Cortex of kidney (tissue), 1 donor: ENCODE measurements at places on chromosomes 16 and 17.

GRCh38 chr16:56776562-56776961 is 46.6 kb downstream of the NUP93 start:
- DNase-seq: no peak

DNA sequence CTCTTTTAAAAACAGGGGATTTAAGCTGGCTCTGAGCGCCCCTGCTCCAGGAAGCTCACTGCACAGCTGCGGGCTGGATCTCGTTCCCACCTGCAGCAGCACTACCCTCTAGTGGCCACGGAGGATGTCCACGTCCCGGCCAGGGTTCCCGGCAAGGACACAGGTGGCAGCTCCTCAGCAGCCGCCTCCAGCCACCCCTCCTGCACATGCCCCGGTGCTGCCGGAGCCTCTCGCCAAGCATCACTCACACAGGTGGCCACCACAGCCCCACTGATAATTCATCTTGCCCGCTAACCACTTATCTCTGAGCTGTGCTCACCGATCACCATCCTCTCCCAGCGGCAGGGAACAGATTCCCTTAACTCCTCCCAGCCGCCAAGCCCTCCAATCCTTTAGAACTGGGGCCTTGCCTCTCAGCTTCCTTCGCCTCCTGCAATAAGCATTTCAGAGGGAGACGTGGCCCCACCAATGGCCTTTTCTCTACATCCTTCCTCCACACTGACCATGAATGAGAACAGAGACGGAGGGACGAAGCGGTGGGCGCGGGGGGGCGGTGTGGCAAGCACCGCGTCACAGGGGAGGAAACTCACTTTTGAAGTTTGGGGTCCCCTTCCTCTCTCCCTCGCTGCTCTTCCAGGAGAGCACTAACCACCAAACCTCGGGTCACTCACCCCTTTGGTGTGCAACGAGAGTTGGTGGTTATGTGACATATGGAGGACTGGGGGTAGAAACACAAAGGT is 222.1 kb downstream of the RBFOX3 start:
- no peak for DNase-seq

GRCh38 chr16:53502331-53503269 is at the start of gene AKTIP:
AKTIP (minus strand) TSS chr16:53503209; CDS start chr16:53500259, 2,950 bp downstream.
- DNase-seq: no peak

DNA sequence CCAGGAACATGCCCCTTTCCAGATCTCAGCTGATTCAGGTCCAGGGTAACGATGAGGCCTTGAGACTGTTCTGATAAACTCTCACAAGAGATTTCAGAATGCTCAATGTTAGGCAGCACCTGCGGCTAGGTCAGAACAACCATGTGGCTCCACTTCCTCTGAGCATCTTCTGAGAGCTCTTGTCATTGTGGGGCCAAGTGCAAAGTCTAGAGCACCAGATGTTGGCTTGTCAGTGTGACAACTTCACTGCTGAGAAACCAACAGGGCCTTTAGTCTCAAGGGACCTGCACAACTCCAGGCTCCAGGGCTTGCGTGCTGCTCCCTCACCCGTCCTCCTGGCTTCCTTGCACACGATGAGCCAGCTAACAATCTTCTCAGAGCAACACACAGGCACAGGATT is 29.0 kb downstream of the FCSK start:
- no peak for DNase-seq

DNA sequence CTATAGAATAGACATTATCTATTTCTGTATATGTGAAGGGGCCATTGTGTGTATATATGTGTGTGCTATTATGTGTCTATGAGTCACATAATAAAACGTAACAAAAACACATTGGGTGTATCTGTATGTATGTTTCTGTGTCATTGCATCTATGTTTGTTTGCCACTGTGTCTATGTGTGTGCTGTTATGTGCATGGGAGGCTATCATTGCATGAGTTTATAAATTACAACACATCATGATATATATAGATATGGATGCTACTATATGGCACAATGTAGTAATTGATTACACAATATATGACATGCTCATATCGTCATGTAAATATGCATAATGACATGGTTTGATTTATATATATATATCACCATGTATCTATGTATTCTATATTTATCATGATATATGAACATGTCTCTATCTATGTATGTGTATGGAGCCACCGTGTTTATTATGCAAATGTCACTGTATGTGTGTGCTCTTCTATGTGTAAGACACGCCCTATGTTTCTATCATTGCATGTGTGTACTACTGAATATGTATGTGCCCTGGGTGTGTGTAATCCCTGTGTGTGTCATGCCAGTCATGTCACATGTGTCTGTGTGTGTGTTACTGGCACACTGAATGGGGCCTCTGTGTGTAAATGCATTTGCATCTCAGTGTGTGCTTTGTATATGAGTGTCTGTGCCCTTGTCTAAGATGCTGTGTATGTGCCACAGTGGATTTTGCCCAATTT is 1.4 kb upstream of the TSPOAP1 start:
- no peak for DNase-seq

DNA sequence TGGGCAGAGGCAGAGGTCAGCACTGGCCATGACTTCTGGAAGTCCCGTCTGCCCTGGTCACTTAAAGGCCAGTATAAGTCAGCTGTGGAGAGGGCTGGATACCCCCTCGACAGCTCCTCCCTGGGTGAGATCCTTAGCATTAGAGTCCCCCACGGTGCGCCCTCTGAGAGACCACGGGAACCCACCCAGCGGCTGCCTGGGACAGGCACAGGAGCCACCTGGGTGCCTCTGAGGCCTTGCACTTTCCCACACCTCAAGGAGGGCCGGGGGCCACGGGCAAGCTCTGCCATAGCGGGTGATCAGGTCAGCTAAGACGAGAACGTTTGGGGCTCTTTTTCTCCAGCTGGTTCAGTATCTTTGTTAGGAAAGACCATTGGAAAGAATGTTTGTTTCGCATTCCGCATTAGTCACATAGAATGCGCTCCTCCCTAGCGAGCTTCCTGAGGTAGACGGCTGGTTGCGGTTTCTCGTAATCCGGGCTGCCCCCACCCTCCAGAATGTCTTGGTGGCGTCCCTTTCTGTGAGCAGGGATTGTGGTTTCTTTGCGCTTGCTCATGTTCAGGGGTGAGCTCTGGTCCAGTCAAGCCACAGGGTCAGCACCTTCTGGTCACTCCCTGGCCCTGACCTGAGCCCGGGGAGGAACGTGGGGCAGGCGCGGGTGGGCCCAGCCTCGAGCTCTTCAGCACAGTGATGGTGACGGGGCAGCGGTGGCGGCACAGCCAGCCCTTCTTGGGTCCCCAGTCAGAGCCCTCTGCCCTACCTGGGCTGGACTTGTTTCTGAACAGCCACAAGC is 25.2 kb downstream of the NME3 start:
- no peak for DNase-seq

DNA sequence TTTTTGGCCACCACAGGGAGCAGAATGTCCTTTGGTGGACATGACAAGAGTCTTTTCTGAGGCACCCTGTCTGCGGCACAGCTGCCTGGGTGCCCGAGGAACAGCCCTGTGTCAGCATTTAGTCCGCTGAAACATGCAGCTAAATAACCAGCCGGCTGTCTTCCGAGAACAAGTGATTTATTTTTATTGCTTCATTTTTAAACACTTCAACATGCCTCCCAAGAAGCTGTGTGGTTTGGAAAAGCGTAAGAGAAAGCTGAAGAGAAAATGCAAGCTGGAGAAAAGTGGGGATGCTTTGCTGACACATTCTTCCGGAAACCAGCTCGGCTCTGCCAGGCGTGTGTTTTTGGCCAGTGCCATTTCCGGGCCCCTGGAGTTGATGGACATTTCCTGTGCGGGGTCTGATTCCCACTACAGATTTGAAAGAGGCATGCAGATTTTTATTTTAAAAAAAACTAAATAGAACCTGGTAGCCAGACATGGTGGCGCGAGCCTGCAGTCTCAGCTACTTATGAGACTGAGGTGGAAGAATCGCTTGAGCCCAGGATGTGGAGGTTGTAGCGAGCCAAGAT is 94.7 kb downstream of the SEC14L1 start:
- DNase-seq: no peak
